ENCODE measurements at places on chromosomes 16 and 17.

DNA sequence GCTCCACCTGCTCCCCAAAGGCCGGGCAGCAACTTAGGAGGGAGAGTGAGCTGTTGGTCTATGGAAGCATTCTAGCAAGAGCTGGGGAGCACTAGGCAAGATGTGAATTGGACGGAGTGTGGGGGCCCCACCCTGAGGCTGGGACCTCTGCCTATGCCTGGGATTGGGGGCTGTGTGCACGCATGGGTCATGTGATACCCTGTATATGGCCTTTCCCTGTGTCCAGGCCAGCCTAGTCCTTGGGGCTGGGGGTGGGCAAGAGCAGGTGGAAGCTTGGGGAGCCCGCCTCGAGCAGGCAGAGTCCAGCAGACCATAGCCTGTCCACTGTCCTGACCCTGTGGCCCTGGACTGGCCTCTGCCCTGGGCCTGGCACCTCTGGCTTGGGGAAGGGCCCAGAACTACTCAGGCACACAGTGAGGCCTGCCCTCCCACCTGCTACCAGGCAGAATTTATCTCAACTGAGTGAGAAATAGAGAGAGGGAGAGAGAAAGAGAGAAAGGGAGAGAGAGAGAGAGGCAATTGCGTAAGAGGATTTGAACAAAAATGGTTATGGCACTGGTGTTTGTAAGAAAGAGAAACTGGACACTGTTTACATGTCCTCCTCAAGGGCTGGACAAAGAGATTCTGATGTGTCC, 19.1 kb downstream of the PDP2 start:
- DNase-seq, result no peak

DNA sequence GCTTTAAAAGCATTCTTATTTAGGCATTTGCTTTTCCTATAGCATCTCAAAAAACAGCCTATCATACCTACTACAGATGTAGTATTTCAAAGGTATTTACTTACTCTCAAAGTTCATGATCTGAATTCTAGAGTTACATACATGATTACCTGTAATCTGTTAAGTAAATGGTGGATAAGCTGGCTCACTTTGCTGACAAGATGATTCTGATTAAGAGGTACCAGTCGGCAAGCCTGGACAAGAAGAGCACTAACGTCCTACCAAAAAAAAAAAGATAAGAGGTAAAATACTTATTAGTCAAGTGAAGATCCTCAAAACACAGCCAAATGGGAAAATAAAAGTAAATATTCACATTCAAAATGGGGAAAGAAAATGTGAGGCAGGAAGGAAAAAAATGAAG, 2.7 kb downstream of the HEATR6 start:
- no peak for DNase-seq

GRCh38 chr17:66964930-66965800, 658 bp downstream of the CACNG4 start:
- no peak for DNase-seq

DNA sequence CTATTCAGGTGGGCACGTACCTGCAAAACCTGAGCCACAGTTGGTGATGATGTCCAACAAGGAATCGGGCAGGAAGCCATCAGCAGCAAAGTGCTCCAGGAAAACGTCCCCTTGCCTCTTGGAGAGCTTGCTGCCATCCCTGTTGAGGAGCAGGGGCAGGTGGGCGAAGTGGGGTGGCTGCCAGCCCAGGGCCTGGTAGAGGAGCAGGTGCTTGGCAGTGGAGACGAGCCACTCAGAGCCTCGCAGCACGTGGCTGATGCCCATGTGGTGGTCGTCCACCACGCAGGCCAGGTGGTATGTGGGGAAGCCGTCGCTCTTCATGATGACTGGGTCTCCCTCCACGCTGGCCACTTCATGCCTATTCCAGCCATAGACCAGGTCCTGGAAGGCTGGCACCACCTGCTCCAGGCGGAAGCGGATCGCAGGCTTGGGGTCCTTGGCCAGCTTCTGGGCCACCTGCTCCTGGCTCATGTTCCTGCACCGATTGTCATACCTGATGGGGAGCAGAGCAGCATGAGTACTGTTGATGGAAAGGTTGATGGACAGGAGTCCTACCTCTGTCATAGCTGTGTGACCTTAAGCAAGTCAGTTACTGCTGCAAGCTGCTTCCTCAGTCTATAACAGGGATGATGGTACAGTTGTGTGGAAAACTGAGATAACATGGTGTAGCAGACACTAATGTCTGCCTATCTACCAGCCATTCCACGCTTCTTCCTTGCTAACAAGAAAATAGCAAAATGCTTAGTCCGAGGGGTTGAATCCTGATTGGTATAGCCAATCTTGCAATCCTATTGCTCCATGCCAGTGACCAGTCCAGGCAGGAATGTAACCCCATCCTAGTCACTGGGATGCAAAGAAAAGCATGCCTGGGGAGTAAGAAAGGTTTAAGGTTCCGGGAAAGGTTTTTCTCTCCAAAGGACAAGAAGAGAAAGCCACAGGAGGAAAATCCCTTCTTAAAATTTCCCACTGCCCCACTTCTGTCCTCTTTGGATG, 22.0 kb downstream of the EARS2 start:
- no peak for DNase-seq

- DNase-seq, result no peak
Measured at GRCh38 chr16:11099672-11100205, 155.4 kb downstream of the CLEC16A start.

DNA sequence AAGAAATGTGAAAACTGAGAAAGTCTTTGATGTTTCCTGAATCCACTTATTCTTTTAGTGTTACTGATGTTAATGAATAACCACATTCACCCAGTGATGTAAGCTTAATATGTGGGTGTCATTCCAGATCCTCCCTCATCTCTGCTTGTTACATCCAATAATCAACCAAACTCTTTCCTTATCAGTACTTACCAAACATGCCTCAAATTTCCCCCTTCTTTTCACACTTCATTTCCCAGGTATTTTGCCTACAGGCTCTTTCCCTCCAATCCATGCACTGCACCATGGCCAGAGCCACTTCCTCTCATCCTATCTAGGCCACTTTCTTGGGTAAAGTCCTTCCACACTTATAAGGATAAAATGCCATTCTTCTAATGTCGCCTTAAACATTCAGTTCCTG, 451.5 kb downstream of the NPIPA7 start:
- DNase-seq, result no peak

DNA sequence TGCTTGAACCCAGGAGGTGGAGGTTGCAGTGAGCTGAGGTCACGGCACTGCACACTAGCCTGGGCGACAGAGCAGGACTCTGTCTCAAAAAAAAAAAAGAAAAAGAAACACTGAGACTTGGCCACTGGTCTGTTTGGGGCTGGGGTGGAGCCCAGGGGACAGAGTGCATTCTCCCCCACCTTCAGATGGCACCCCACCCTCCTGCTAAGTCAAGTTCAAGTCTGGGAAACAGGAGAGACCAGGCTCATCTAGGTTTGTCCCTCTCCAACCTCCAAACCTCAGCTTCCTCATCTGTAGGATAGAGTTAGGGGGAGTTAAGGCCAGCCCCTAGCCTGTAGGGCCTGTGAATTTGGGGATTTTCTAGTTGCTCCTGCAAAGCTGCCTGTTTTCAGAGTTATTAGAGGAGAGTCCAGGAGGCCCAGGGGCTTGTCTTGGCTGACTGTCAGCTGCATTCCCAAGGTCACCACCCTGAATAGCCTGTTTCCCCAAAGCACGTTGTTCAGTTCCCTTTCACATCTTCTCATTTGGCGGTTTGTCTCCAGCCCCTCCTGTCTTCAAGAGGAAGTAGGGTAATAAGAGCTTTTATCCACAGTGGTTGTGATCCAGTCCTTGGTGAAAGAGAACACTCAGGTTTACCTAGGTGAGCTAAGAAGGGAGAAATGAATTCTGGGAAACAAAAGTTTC, 2.2 kb downstream of the MT3 start:
- DNase-seq, result no peak

GRCh38 chr16:79437764-79438751, 162.5 kb downstream of the MAF start:
- DNase-seq, result no peak

DNA sequence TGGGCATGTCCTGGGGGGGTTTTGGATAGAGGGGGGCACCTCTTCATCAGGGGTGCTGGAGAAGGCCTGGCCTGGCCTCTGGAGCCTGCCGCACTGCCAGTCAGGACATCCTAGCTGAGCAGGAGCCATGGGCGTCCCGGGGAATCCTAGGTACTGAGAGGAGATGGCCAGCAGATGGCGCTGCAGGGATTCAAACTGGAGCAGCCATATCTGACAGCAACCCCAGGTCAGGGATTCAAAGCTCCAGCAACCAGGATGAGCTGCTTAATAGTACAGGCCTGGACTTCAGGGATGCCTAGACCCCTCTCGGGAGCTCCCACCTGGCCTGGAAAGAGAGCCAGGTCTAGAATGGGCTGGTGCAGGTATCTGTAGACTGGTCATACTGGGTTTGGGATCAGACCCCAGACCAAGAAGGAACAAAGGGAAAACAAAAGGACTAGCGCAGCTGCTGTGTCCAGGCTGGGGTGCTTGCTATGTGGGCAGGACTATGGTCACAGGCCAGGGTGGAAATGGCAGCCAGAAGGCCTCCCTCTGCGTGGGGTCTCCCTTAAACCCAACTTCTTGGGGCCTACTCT, 306.9 kb upstream of the RBFOX1 start:
- no peak for DNase-seq

GRCh38 chr16:66035096-66035495, 331.4 kb upstream of the CDH5 start:
- no peak for DNase-seq

DNA sequence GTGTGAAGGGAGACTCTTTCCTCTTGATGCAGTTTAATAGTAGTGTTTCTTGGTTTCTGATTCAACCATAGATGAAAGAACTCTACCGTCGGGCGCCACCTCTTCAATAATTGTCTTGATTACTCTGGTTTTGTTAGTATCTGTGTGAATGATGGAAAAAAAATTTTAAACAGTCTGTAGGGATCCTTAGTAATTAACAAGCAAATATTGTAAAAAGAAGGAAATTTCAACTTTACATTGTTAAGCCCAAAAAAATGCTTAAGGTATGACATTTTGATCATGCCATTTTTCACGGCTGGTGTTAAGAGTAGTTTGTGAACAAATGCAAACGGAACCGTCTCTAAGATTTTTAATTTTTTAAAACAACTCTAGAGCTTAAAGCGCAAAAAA, 4.1 kb downstream of the KRT10 start:
- DNase-seq, result no peak

GRCh38 chr16:71622088-71622487, 3.9 kb upstream of the MARVELD3 start:
- no peak for DNase-seq

GRCh38 chr16:13808102-13808501, 111.9 kb upstream of the ERCC4 start:
- no peak for DNase-seq
